ENCODE measurements at places on chromosomes 6 and 20. TPM values are rescaled to one million over a fixed set of nuclear protein-coding genes. Genes with fewer than 3 reads are reported as not detected.

CYB5R4 gene
- polyA plus RNA-seq, result 4.4 TPM

C6orf52 gene
- 0.71 TPM for polyA plus RNA-seq

CYP21A2 gene
- 0.03 TPM for polyA plus RNA-seq

SLC25A27 gene
- polyA plus RNA-seq, result 1.7 TPM

ITPR3 gene
- polyA plus RNA-seq, result 8.1 TPM

NR2E1 gene
- polyA plus RNA-seq, result not detected

Data from SK-N-SH (cell line).